ENCODE measurements at places on chromosomes 7 and 10. TPM values are rescaled to one million over a fixed set of nuclear protein-coding genes. Genes with fewer than 3 reads are reported as not detected.

- H3K27ac ChIP-seq: no peak overlapping the region
- H3K4me1 ChIP-seq: peaks cover 6% of the 10 kb centered on the region
- no peak for DNase-seq
- H3K36me3 ChIP-seq: no peaks in the 10 kb centered on the region
These were observed 69.0 kb upstream of the FAM180A start for GRCh38 chr7:135817583-135817982.

- no peaks in the 10 kb centered on the region for H3K27me3 ChIP-seq
- peaks cover 5% of the 10 kb centered on the region for H3K4me1 ChIP-seq
- no peak for DNase-seq
- H3K4me3 ChIP-seq: no peak overlapping the region
These were observed 21.0 kb downstream of the ASB13 start for GRCh38 chr10:5645375-5645774.

DNA sequence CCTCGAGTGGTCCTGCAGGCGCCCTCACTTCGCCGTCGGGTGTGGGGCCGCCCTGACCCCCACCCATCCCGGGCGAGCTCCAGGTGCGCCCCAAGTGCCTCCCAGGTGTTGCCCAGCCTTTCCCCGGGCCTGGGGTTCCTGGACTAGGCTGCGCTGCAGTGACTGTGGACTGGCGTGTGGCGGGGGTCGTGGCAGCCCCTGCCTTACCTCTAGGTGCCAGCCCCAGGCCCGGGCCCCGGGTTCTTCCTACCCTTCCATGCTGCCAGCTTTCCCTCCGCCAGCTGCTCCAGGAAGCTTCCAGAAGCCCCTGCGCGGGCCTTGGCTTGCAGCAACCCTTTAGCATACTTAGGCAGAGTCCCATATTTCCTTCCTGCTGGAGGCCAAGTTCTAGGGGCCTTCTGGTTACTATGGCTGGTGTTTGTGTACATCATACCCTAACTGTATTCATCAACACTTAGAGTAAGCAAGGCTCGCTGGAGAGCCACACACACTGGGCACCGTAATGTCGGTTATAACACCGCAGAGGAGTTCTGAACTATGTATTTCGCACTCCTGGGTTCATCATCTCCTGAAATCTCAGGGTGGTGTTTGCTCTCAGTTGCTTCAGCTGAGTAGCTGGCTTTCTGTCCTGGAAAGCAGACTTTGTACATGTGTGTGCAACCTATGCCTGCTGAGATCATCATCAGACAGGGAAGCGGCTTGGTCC is 471 bp downstream of the MGMT start:
- H3K4me1 ChIP-seq: peaks cover 8% of the 10 kb centered on the region
- peak overlapping the region; percentile 85 for H3K4me3 ChIP-seq
- no peak for DNase-seq
- H3K27ac ChIP-seq: no peak overlapping the region

GRCh38 chr10:76554478-76554877 is 1083.1 kb downstream of the KCNMA1 start:
- H3K27ac ChIP-seq: peak overlapping the region; percentile 48
- H3K4me3 ChIP-seq: no peak overlapping the region

GRCh38 chr10:71998840-71999194 is 34.6 kb downstream of the CHST3 start:
- H3K27me3 ChIP-seq: no peaks in the 10 kb centered on the region
- peaks cover 41% of the 10 kb centered on the region for H3K4me1 ChIP-seq
- peak overlapping the region; percentile 94 for H3K27ac ChIP-seq
- peak overlapping the region; percentile 22 for H3K4me3 ChIP-seq
- no peak for DNase-seq

- H3K27ac ChIP-seq: peak overlapping the region; percentile 97
- H3K36me3 ChIP-seq: peaks cover 9% of the 10 kb centered on the region
- H3K4me3 ChIP-seq: peak overlapping the region; percentile 35
- peaks cover 25% of the 10 kb centered on the region for H3K4me1 ChIP-seq
These were observed 108.2 kb downstream of the ADCY1 start for GRCh38 chr7:45682358-45682735.

- no peak overlapping the region for H3K4me3 ChIP-seq
- no peaks in the 10 kb centered on the region for H3K27me3 ChIP-seq
- no peak overlapping the region for H3K27ac ChIP-seq
These were observed 410.4 kb upstream of the NPVF start for GRCh38 chr7:25638590-25639244.

- peaks cover 3% of the 10 kb centered on the region for H3K36me3 ChIP-seq
- H3K4me3 ChIP-seq: no peak overlapping the region
- H3K27ac ChIP-seq: no peak overlapping the region
These were observed 573.5 kb downstream of the TNS3 start for GRCh38 chr7:47008461-47008860.

DNA sequence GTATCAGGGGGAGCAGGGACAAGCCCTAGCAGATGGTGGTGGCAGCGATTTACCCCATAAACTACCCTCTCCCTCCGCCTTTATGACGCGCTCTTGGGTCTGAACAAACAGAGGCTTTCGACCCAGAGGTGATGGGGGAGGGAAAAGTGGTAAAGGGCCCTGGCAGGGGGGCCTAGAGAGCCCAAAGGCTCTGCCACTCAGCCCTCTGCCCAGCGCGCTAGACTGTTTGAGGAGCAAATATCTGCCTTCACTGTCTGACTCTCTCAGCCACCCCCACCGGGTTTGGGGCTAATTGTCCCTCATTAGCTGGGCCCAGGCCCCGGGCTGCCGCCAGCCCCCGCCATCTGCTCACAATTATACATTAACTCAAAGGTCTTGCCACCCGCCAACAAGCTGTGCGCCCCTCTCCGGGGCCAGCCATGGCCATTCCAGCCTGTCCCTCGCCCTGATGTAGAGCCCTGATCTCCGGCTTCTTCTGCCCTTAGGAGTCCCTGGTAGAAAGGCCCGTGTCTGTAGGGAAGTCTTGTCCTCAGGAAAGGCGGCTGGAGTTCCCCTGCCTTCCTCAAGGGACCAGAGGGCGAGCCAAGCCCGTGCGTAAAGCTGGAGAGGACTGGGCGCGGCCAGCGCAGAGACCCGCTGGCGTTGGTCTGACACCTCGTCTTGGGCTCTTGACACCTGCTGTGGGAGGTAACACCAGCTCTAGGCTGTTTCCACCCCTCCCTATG is 1.9 kb upstream of the PAX4 start:
- H3K4me1 ChIP-seq: no peaks in the 10 kb centered on the region
- no peaks in the 10 kb centered on the region for H3K36me3 ChIP-seq
- DNase-seq: no peak
- H3K4me3 ChIP-seq: no peak overlapping the region
- no peak overlapping the region for H3K27ac ChIP-seq

- no peak overlapping the region for H3K4me3 ChIP-seq
- no peak overlapping the region for H3K27ac ChIP-seq
- no peaks in the 10 kb centered on the region for H3K27me3 ChIP-seq
- H3K36me3 ChIP-seq: no peaks in the 10 kb centered on the region
These were observed 175.6 kb upstream of the PFKP start for GRCh38 chr10:2891770-2892124.

- H3K27ac ChIP-seq: no peak overlapping the region
- H3K4me1 ChIP-seq: no peaks in the 10 kb centered on the region
- DNase-seq: no peak
- H3K36me3 ChIP-seq: peaks cover 11% of the 10 kb centered on the region
- H3K27me3 ChIP-seq: no peaks in the 10 kb centered on the region
- H3K4me3 ChIP-seq: no peak overlapping the region
These were observed 43.4 kb downstream of the RAB18 start for GRCh38 chr10:27547482-27547881.

GRCh38 chr10:1672001-1672781 is 65.1 kb downstream of the ADARB2 start:
- H3K4me1 ChIP-seq: peaks cover 3% of the 10 kb centered on the region
- no peak overlapping the region for H3K27ac ChIP-seq

DNA sequence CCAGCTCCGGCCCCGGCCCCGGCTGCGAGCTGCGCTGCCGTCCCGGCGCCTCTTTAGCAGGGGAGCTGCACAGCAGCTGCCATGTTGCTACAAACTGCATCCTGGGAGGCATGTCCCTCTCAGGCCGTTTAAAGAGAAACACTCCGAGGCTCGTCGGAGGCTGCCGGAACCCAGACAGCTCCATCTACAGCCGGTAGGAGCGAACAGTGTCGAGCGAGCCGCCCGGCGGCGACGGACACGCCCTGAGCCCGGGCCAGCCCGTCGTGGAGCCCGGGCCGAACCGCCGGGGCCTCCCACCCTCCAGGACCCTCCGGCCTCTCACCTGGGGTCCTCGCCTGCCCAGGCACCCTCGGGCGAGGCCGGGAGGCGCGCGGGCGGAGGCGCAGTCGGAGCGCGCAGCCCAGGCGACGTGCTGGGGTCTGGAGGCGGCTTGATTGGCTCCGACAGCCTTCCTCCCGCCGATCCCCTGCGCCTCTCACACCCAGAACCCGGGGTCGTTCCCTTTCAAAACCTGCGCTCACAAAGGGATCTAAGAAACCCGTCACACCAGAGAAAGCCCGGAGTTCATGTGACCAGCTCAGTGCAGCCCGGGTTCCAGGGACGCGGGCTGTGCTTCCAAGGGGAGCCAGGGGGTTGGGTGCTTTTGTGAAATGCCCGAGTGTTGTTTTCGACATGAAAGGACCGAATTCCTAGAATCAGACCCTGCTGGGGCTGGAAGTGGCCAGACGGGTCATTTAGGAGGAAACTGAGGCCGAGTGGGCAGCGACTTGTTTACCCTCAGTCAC is at the start of gene ZNF777:
Gene ZNF777 (minus strand): TSS at position 570 of the 785 bp plus-strand sequence. CDS start 5,040 bp downstream, outside the sequence.
- peak within 1 kb of the TSS; percentile 93 for H3K4me3 ChIP-seq
- H3K36me3 ChIP-seq: no peaks in the 10 kb centered on the region
- peaks cover 18% of the 10 kb centered on the region for H3K4me1 ChIP-seq
- peak; percentile 68 for DNase-seq
- peaks cover 18% of the 10 kb centered on the region for H3K27me3 ChIP-seq

- H3K4me3 ChIP-seq: no peak overlapping the region
- peaks cover 17% of the 10 kb centered on the region for H3K4me1 ChIP-seq
- DNase-seq: no peak
These were observed 97.9 kb downstream of the LHPP start for GRCh38 chr10:124559372-124560132.

- no peak overlapping the region for H3K27ac ChIP-seq
- H3K27me3 ChIP-seq: peaks cover 3% of the 10 kb centered on the region
These were observed 10.0 kb downstream of the CAMK2B start for GRCh38 chr7:44315301-44315903.

- no peak for DNase-seq
- H3K4me3 ChIP-seq: no peak overlapping the region
- H3K27ac ChIP-seq: no peak overlapping the region
- H3K4me1 ChIP-seq: no peaks in the 10 kb centered on the region
- H3K36me3 ChIP-seq: no peaks in the 10 kb centered on the region
These were observed 110.1 kb upstream of the POM121L12 start for GRCh38 chr7:52925332-52925731.

DNA sequence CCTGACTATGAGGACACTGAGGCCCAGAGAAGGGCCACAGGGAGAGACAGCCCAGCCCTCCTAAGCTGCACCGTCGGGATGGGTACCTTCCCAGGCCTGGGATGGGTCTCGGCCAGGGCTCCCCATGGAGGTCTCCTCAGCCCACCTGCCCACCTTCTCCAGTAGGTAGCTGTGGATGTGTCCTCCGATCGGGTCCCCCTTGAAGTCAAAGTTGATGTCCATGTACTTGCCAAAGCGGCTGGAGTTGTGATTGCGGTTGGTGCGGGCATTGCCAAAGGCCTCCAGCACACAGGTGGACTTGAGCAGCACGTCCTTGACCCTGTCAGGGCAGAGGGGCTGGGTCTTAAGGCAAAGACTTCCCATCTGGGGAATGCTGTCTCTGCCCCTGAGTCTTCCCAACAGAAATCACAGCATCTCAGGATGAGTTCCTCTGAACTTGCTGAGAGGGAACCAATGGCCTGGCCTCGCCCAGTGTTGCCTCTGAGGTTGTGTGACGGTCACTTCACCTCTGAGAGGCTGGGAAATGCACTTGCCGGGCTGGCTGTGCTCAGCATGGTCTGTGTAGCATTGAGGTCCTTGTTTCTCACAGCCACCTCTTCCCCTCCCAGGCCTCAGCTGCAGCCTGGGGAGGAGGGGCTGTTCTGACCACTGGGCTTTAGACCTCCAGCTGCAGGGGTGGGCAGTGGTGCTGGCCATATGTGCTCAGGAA is 3.3 kb downstream of the MYO1G start:
- no peak overlapping the region for H3K27ac ChIP-seq
- no peak for DNase-seq
- H3K36me3 ChIP-seq: no peaks in the 10 kb centered on the region
- peaks cover 9% of the 10 kb centered on the region for H3K4me1 ChIP-seq
- no peaks in the 10 kb centered on the region for H3K27me3 ChIP-seq
- no peak overlapping the region for H3K4me3 ChIP-seq

DNA sequence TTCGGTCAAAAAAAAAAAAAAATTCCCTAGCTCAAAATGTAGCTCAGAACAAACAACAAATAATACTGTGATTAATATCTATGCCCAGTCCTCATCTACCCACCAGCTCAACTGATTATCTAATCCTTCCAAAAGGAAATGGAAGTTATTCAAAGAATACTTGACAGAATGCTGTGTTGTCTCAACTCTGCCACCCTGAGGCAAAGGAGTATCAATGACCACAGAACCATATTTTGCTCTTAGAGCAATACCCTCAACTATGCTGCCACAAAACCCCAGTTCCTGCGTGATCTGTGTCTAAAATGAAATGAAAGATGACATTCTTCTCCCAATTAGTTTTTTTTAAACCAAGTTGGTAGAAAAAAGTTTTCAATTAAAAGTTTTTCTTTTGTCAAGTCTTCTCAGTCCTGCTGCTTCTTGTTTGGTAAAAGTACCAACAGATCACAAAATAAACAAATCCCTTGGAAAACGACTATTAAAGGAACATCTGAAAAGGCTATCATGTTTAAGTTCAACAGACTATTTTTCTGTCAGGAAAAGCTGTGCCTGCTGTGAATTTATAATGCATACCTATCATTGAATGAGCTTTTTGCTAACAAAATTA is 21.6 kb downstream of the RBM28 start:
- no peak overlapping the region for H3K27ac ChIP-seq
- H3K4me1 ChIP-seq: no peaks in the 10 kb centered on the region
- no peak overlapping the region for H3K4me3 ChIP-seq
- H3K36me3 ChIP-seq: peaks cover 9% of the 10 kb centered on the region
- DNase-seq: no peak
- no peaks in the 10 kb centered on the region for H3K27me3 ChIP-seq

Gene VAX1
- total RNA-seq: 0.23 TPM

Gene KNDC1
- total RNA-seq: 4.0 TPM

Gene GIMAP2
- total RNA-seq: not detected

Gene FAM20C
- 22.7 TPM for total RNA-seq

Gene OR9A2
- total RNA-seq: not detected

Gene CYP3A5
- total RNA-seq: not detected

Gene SPDYE6
- total RNA-seq: not detected

Gene PPA1
- total RNA-seq: 179 TPM

Gene NYAP1
- 5.2 TPM for total RNA-seq

Gene ETV1
- total RNA-seq: 89.4 TPM
